ENCODE measurements at places on chromosomes 11 and 22.

- no peak for DNase-seq
Measured at GRCh38 chr11:103806130-103806895, 230.1 kb upstream of the DDI1 start.

DNA sequence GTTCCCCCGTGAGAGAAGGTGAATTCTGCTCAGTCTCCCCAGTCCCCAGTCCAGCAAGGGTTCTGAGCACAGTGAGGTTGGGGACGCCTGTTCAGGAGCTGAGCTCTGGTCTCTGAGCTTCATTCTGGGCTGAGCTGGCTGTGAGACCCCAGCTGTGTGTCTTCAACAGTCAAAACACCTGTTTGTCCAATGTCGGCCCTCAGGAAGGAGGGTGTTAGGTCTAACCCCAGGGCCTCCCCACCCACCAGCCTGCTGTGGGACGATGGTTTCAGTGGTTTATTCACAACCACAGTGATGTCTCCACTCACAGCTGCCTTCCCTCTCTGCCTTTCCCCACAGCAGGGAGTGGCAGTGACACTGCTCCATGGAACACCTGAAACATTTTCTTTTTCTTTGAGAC lies 1282.9 kb downstream of the TBC1D22A start:
- DNase-seq = no peak

DNA sequence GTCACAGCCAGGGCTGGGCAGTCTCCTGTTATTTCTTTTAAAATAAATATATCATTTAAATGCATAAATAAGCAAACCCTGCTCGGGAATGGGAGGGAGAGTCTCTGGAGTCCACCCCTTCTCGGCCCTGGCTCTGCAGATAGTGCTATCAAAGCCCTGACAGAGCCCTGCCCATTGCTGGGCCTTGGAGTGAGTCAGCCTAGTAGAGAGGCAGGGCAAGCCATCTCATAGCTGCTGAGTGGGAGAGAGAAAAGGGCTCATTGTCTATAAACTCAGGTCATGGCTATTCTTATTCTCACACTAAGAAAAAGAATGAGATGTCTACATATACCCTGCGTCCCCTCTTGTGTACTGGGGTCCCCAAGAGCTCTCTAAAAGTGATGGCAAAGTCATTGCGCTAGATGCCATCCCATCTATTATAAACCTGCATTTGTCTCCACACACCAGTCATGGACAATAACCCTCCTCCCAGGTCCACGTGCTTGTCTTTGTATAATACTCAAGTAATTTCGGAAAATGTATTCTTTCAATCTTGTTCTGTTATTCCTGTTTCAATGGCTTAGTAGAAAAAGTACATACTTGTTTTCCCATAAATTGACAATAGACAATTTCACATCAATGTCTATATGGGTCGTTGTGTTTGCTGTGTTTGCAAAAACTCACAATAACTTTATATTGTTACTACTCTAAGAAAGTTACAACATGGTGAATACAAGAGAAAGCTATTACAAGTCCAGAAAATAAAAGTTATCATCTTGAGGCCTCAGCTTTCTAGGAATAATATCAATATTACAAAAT lies 13.4 kb downstream of the OR51B4 start:
- DNase-seq = no peak

- no peak for DNase-seq
Measured at GRCh38 chr11:108694846-108695245, 30.0 kb downstream of the DDX10 start.

DNA sequence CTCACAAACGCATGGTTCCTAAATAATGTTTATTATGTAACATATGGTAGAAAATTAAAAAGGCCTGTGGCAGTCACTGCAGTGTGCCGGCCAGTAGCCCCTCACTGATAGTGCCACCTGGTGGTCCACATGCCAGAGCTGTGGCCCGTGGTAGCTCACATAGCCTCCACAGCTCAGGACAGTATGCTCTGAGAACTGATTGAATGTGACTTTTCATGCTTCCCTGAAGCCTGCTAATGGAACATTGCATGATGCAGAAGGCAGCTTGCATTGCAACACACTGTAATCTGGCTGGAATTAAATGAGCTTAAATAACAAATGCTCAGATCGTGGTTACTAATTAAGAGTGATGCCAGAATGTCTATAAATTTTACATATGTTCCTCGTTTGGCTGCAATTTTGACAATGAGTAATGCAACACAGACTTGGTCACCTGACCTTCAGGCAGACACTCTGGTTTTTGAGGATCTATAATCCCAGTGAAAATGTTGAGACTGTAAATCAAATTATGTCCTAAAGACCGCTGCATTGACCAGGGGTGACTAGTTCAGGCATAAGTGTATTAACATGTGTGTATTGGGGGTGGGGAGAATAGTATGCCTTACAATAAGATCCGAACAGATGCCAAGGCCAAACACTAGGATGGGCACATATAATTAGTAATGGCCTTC lies 566.4 kb downstream of the METTL15 start:
- DNase-seq = no peak

DNA sequence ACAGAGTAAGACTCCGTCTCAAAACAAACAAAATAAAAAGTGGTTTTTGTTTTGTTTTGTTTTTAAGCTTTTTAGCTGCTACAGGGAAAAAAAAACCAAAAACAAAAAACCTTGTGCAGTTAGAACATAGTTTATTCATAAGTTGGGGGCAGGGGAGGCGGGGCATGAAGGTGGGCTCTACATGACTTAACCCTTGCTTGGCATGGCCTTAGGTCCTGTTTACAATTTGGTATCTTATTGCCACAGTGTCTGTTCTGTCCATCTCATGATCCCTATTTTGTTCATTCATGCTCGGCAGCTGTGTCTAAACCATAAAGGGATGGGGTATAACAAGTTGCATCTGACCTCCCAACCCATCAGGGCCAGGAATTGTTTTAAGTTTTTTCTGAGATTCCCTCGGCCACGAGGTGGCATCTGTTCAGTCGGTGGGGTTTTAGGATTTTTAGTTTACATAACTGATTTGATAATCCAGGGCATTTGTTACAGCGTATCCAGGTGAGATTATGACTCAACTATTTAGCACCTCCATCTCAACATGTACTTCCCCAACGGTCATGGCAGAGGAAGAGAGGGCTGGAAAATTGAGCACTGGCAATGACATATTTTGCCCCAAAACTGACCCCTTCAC lies 6.9 kb downstream of the AP5B1 start:
- no peak for DNase-seq

GRCh38 chr22:23205339-23206049 lies 25.2 kb downstream of the BCR start:
- DNase-seq = no peak

DNA sequence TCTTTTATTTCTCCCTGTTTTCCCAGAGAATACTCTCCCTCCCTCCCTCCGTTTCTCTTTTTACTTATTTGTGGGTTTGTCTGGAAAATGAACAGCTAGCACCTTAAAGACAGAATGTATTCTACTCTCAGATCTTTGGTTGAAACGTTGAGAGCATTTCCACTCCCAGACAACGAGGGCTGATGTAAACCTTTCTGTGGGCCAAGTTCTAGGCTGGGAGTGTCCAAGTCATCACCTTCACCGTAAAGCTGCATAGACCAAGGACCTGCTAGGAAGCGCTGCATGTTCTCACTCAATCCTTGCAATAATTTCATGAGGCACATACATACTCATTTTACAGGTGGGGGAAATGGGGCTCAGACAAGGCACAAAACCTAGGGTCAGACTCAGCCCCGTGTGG lies 32.4 kb downstream of the MYH9 start:
- DNase-seq = no peak

- no peak for DNase-seq
Measured at GRCh38 chr11:114196997-114197703, 99.0 kb upstream of the NNMT start.

DNA sequence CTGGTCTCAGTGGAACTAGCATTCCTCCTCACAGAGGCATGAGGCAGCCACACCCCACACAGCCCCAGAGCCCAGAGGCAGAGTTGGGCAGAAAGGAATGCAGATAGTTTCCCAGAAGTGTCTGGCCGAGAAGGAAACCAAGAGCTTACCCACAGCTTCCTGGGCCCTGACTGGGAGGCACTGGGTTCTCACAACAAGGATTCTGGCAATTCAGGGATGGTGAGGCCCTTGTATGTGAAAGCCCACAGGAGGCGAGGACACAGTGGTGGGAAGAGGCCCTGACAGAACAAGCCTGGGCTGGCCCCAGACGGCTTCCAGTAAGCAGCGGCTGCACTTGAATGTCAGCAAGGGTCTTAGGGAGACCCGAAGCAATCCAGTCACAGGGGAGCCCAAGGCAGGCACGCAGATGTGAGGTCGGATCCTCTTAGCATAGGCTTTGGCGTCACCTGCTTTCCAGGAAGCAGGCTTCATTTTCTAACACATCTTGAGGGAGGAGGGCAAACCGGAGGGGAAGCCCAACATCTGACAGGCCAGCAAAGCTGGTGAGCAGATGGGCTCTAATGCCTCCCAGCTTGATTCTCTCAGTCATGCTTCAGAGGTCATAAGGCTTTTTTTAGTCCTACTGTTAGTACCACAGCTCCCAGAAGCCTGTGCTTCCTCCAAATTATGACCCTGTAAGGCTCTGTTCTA lies 78.3 kb upstream of the AKIP1 start:
- peak; percentile 54 for DNase-seq

DNA sequence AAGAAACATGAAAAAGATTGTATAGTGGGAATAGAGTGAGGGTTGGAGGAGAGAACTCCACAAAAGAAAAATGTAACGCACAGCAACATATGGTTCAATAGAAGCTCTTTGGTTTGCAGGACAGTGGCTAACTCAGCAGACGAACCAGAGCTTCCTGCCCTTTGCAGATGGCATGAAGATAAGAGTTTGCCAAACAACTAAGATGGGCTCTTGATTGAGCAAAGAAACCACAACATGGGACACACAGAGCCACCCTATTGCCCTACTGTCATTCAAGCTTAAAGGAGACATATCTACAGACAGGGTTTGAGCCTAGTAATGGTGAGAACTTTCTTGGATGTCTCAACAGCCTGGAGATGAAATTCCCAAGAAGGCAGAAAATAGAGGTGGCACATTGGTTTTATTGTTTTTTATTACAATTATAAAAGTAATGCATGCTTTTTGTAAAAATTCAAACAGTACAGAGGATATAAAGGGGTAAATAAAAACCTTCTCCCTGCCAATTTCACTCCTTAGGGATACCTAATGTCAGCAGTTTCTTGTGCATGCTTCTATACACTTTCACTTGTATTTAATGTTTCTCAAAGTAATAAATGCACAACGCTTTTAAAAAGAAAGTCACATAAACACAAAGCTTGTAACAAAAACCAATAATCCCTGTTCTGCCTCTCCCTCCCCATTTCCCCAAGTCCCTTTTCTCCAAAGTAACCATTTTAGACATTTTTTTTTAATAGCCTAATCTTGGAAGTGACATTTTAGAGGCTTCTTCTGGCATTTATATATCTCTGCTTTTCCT lies 63.7 kb downstream of the COPB1 start:
- DNase-seq = no peak

- no peak for DNase-seq
Measured at GRCh38 chr11:61596990-61597389, 16.1 kb upstream of the SYT7 start.

DNA sequence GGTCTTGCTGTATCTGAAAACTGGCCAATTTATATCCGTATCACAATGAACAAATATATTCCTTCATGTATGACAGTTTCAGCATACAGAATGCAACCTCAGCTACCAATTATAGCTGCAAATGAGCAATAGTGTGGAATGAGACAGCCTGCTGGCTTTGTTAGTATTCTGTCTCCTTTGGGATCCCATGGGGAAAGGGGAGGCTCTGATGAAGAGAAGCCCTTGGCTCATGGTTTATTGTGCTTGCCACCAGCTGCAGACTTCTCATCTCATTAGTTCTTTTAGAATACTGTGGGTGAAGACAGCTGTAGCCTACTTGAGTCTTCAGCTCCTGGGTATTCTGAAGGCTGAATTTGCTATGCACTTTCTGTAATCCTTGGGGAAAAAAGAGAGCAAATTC lies 42.4 kb downstream of the PITPNB start:
- no peak for DNase-seq

DNA sequence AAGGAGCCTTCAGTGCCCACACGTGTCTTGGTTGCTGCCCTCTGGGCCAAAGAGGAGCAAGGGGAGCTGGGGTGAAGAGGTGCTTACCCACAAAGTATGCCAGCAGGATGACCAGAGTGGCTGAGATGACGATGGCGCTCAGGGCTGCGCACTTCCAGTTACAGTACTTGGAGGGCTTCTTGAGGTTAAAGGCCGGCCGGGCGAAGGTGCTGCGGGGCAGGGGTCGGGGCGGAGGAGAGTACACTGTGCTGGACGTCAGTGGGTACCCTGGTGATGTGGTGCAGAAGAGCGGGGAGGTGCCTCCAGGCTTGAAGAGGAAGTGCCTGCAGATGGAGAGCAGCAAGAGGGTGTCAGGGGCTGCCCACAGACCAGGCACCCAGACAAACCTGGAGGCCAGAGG lies 315.0 kb upstream of the NARS2 start:
- DNase-seq = no peak

DNA sequence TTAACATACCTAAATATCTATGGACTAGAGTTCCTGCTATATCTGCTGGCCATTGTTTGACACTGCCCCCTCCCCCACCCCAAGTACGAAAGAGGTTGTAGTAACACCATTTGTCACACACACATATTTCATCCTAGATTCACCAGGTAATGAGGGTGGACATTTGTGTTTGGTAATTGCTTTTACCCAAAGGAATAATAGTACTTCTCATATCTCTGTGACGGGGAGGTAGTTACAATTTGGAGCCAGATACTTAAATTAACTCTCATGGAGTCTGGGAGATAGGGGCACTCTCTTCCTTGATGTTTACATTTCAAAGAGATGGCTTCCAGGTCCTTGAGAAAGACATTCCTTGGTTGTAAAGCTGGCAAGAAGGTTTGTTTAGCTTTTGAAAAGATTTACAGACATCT lies 38.7 kb downstream of the REXO2 start:
- no peak for DNase-seq

Measured in D721Med (cell line).